Activated CD8-positive, alpha-beta T cell treated with anti-CD3 and anti-CD28 coated beads, Interleukin-2, amount 10 ng/mL, durations not matched to agents 7 days and 5 days (primary cell): ENCODE measurements at places on chromosomes 1 and 21. TPM values are rescaled to one million over a fixed set of nuclear protein-coding genes. Genes with fewer than 3 reads are reported as not detected.

Gene GJA5
- total RNA-seq = not detected

Gene IL10
- not detected for total RNA-seq

Gene HPDL
- 16.8 TPM for total RNA-seq

Gene S100A3
- not detected for total RNA-seq

Gene KCNC4
- 7.5 TPM for total RNA-seq

Gene LRRN2
- total RNA-seq = not detected

Gene PYHIN1
- 11.5 TPM for total RNA-seq

Gene POMGNT1
- total RNA-seq = 28.4 TPM

Gene TDRD10
- not detected for total RNA-seq

Gene OR10Z1
- not detected for total RNA-seq

Gene KRTAP19-1
- total RNA-seq = not detected
